ENCODE measurements at places on chromosomes 12 and 14.

DNA sequence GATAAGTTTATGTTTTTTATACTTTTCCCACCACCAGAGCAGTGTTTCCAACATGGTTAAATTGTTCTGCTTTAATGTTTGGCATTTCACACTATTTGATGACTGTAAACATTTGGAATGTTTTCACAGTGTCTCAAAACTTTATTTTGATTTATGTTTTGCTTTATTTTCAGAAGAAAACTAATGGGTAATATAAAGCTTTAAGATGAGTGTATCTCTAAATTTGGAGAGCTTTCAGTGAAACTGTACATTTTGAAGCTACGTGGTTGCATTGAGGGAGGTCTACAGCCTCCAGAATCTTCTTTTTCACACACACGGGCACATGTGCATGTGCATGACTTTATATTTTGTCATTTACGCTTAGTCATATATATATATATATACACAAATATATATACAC, 10.7 kb downstream of the BICD1 start:
- DNase-seq, result no peak

DNA sequence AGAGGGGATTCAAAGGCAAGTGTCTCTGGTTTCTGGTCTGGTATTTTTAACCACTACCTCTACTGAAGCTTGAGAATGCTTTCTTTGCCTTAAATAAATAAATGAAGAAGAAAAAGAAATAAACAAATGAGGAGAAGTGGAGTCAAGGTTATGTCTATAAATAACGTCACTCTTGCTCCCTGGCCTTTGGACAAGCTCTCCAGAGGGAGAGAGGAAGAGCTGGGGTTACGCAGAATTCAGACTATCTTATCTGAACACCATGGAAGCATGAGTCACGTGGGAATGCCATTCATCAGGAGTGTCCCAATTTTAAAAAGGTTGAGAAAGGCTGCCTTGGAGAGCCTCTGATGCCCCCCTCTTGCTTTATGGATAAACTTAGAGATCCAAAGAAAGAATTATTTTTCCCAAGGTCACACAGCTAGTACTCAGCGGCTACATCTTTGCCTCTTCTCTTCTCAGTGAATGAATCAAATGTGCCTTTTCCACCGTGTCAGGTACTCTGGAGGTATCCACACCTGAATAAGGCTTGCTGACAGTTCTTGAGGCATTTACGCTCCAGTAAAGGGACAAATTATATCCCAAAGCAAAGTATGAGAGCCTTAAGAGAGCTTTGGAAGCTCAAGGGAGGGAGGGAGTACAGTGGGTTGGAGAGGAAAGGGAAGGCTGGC, 12.9 kb upstream of the MSI1 start:
- no peak for DNase-seq

- no peak for DNase-seq
Observed at GRCh38 chr14:22996768-22997654, 12.9 kb downstream of the C14orf93 start.

- DNase-seq, result no peak
Observed at GRCh38 chr12:106583242-106584103, 669 bp downstream of the RFX4 start.

DNA sequence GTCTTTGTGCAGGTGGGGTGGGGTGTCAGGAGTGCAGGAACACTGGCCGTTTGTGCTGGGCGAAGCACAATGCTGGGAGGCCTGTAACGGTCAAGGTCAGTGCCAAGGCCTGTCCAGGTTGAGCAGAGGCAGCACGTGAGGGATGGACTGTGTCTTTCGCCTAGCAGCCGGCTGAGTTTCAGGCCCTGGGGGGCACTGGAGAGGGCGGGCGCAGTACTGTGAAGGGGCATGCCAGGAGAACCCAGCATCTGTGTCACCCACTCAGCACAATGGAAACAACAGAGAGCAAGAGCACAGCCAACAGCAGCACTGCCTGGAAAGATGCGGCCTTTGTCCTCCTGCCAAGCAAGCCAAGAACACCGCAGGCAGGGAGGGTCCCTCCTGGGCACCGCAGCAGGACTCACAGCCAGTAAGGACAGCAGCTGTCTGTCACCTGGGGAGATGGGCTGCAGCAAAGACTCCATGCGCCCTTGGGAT, 25.2 kb downstream of the SLC25A47 start:
- DNase-seq, result no peak

DNA sequence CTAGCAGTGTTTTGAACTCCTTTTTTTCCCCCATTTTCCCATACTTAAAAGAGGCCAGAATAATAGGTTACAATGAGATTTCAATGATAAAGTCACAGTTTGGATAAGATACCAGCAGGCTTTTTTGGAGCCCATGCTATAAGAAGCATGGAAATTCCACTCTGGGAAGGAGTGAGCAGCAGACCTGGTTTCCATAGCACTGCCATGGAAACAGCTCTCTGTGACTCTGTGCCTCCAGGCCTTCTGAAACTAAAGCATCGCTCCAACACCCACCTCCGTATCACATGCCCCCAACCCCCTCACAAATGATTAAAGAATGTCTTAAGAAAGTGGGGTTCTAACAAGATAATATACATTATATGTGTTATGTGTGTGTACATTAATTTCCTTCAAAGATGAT, 165.0 kb downstream of the GRIN2B start:
- DNase-seq, result no peak

DNA sequence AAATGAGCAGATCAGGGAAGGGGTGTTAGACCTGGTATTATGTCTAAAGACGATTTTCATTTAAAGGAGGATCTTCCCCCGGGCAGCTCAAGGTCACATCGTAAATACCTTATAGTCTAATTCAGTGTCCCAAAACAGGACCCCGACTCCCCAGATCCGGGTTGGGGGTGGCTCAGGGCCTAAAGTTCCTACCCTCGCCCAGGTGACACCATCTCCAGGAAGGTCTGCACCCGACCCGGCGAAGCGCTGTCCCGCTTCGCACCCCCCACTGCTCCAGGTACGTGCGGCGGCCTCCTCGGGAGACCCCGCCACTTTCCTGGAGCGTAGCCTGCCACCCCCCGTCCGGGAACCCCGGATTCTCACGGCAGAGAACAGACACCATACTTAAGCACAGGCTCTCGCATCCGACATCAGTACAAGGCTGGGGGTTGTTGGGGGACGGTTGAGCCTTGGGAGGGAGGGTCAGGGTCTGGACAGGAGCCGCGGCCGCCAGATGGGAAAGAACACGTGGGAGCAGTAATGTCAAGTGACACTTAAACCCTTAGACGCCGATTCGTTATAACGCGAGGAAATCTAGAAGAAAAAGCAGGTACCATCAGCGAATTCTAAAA, 556 bp downstream of the TIMM9 start:
- DNase-seq, result peak; percentile 27

DNA sequence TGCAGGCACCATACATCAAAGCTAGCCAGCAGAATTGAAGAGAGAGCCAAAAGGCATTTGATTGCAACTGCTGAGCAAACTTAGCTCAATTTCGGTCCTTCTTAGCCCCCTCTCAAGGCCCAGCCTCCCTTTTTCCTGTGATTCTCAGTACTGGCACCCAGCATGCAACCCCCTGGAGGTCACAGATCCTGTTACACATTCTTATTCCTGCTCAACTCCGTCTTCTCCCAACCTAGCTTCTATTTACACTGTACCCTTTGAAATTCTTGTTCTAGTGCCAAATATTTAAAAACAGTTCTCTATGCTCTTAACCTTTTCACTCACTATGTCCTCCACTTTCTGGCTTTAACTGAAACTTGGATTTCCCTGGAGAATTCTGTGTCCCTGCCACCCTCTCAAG, 131.3 kb upstream of the CPSF6 start:
- DNase-seq, result no peak

DNA sequence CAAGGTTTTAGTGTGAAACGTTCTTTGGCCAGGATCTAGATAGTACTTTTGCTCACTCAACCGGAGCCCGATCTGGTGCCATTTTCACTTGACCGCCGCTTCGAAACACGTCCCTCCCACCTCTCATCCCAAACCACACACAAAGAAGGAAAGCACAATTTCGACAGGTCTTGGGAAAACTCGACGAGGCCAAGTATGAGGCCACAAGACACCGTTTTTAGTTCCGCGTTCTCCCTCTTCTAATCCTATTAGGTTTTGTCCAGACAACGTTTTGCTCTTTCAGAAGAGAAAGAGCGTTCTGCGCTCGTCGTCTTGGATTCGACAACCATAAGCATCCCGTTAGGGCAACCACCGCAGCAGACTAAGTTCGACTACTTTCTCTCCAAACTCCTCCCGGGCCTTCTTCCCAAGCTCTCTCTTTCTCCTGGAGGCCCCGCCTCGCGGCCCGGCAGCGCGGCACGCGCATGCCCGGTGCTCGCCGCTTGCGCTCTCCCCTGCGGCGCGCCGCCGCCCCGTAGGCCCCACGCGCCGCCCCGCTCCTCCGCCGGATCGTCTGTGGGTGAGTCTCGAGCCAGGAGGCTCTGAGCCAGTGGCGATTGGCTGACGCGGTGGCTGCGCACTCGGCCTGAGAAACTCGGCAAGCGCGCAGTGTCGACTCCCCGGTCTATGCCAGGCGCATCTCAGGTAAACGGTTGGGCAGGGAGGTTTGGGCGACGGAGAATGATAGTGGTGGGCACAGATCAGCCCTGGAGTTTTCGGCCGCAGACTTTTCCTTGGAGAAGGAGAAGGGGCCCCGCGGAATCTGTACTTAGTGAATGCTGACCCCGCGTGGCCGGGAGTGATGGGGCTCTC, at the start of gene MIPOL1:
Gene MIPOL1 (plus strand): TSS at position 517 of the 852 bp plus-strand sequence. CDS start 49,952 bp downstream, outside the sequence.
- DNase-seq, result no peak

DNA sequence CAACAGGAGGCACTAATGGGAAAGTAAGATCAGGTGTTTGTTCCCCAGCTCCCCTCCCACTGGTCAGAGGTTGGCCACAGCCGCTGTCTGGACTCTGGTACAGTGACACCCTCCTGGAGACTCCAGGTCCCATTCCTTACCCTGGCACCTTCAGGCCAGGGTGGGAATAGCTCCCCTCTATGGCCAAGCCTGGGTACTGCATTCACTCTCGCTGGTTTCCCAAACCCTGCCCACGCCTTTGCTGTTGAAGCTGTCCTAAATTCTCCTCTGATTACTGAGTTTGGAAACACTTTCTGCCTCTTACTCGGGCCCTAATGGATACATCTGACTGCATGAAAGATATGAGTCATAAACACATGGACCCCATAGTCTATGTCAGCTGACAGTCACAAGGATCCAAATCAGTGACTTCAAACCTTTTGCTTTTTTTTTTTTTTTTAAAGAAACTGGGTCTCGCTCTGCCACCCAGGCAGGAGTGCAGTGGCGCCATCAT, 17.9 kb downstream of the HRK start:
- DNase-seq, result no peak

DNA sequence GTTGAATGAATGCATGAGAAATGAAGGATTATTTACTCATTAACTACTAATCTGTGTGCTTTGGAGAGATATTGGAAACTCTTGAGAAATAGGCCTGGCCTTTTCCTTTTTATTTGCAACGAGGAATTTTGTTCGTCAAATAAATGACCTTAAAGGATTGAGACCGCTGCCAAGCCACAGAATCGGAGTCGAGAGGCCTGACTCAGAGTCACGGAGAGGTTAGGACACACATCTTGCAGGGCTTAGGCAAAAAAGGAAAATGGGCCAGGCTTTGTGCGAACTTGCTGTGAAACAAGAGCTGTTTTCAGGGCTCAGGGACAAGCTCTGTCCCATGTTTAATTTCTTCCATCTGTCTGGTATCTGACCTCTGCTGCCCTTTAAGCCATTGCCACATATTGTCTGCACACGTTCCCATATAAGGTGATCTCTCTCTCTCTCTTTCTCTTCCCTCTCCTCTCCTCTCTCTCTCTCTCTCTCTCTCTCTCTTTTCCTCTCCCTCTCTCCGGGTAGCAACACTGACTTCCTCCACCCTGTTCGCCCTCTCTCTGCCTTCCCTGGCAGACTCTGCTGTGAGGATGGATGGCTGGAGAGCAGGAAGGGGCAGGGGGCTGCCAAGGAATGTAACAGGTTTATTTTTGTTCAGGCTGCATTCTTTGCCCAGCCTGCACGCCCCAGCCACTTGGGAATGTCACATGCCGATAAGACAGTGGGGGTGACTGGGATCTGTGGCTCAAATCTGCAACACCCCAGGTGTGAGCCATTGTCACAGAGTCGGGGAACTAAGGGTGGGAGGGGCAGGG, 14.9 kb upstream of the IFT81 start:
- DNase-seq, result no peak

- no peak for DNase-seq
Observed at GRCh38 chr14:104219731-104220214, 81.4 kb downstream of the KIF26A start.

DNA sequence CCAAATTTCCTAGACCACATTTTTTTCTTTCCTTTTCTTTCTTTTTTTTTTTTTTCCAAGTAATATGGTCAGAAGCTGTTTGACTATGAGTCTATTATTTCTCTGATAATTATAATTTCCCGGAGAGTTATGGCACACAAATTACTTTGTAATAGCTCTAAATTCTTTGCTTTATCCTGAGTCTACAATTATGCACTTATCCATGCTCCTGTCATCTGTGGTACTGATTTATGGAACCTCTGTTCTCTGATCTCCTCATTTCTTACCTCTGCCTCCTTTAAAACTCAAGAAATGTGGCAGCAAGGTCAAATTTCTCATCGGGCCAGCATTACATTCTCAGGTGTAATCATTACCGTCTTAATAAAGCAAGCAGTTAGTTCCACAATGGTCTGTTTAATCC, 282.1 kb downstream of the PAWR start:
- DNase-seq, result no peak

GRCh38 chr12:6049992-6050391, 74.5 kb downstream of the VWF start:
- no peak for DNase-seq

- DNase-seq, result no peak
Observed at GRCh38 chr12:39872425-39872824, 233.5 kb downstream of the SLC2A13 start.

DNA sequence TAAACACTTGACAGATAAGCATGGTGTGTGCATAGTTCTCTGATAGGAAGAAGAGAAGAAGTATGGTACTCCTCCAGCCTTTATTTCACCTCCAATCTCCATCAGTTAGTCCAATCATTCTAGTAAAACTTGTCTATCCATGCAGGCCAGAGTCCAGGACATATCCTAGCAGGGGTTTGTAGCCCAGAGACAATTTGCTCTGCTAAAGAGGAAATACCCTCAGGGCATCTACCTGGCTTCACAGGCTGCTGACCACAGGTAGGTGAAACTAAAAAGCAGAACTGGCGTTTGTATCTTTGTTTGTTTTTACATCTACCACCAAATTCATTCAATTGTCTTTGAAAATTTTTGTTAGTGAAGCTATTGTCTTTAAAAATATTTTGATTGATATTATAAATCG, 717.6 kb downstream of the FSCB start:
- no peak for DNase-seq

- no peak for DNase-seq
Observed at GRCh38 chr12:91616416-91616815, 433.8 kb upstream of the DCN start.

- DNase-seq, result no peak
Observed at GRCh38 chr12:71787580-71787979, 32.9 kb downstream of the RAB21 start.

DNA sequence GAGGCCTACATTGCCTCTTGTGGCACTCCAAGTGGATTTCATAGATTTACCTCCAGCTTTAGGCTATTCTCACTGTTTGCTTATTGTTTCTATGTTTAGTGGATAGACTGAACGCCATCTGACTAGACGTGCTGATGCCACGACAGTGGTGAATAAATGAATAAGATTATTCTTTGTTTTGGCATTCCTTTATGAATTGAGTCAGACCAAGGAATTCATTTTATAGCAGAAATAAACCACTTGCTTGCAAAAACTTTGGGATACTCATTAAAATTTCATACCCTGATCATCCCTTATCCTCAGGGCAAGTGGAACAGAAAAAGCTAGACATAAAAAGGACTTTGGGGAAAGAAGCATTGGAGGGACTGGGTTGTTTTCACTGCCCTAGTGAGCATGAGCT, 71.7 kb upstream of the FERMT2 start:
- DNase-seq, result no peak

All from activated T-helper 9 cell treated with anti-CD3 and anti-CD28 coated beads, Interleukin-2, amount 50 U/mL, for 16 hours (primary cell).